ENCODE measurements at places on chromosomes 13 and 19.
A peak's percentile ranks its signal among the peaks of the same experiment; 100 is the strongest.

DNA sequence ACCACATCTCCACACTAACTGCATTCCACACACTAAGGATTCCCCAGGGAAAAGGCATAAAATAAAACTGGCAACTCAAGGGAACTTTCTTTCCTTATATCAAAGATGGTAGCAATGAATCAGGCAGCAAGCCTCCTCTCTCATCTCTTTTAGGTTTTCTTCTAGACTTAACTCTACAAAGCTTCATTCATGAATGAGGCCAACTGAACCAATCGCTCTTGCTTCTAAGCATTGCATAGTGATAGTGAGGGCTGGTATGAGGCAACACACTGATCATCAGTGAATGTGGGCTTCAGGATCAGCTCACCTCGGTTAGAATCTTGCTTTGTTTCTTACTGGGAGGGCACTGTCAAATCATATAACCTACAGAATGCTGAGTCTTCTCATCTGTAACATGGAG, 1090.7 kb upstream of the MIR17HG start:
- DNase-seq: no peak

DNA sequence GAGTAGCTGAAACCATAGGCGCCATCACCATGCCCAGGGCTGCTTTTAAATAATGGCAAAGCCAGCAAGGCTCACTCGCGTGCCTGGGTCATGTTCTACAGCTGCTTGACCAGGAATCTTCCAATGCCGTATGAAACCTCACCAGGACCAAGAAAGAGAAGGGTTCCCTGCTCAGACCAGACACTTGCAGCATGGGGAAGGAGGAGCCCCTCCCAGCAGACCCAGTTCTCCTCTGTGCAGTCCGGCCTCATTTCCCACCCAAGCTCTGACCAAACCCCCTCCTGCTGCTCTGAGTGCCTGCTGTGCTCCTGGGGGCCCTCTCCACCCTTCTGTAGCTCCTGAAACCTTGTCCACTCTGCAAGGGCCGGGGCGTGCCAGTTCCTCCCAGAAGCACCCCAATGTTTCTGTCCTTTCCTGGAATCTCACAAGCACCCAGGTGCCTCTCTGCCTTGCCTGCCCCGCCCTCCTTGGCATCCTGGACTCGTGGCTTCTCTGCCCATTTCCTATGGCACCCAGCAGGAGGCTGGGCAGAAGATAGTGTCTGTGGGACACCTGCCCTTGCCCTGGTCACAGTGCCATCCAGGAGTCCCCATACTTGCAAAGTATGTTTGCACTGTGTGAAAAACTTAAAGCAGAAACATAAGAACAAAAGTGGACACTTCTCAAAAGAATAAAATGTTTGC, 6.8 kb upstream of the SLC7A9 start:
- no peak for DNase-seq

GRCh38 chr13:37369616-37370015, 229.0 kb downstream of the POSTN start:
- DNase-seq: no peak

DNA sequence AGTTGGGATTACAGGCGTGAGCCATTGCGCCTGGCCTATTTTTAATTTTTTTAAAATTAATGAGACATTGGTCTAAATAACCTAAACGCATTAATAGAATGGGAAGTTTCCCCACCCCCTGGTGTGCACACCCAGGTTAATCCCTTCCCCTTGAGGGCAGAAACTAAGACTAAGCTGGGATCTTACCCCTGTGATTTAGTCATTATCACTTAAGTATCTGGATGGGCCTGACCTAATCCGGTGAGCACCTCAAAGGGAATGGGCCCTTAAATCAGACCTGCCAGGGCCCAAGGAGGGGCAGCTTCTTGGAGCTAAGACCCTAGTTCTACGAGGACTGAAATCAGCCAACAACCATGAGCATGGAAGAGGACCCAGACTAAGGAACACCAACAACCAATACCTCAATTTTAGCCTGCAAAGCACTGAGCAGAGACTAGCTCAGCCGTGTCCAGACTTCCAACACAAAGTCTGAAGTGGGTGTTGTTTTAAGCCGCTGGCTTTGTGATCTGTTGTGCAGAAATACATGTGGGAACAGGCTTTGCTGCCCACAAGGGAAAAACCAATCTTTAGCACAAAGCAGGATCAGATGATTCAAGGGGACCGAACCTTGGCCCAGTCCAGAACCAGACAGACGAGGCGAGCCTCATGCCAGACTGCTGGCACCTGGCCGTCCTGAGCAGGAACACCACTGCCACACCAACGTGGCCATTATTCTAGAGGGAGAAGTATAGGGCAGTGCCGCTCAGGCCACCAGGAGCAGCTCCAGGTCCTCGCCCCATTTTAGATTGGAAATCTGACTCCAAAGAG, 7.1 kb downstream of the UBE2S start:
- no peak for DNase-seq

GRCh38 chr19:1470305-1471009, 8.6 kb downstream of the C19orf25 start:
- peak; percentile 17 for DNase-seq

DNA sequence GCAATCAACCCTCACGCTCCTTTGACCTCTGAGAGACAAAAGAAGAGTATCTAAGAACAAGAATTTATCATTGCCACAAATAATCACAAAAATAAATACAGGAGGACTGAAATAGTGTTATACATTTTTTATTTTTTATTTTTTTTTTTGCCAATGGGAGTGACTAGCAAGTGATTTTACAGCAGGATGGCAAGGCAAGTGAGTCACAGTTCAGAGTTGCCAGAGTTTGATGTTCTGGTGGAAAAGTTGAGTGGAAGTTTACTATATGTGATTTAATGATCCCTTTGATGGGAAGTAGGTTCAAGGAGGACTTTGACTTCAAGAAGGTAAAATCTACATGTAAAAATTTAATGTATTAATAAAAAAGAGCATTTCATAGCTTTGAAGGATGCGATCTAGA, 2691.4 kb downstream of the PCDH9 start:
- no peak for DNase-seq

DNA sequence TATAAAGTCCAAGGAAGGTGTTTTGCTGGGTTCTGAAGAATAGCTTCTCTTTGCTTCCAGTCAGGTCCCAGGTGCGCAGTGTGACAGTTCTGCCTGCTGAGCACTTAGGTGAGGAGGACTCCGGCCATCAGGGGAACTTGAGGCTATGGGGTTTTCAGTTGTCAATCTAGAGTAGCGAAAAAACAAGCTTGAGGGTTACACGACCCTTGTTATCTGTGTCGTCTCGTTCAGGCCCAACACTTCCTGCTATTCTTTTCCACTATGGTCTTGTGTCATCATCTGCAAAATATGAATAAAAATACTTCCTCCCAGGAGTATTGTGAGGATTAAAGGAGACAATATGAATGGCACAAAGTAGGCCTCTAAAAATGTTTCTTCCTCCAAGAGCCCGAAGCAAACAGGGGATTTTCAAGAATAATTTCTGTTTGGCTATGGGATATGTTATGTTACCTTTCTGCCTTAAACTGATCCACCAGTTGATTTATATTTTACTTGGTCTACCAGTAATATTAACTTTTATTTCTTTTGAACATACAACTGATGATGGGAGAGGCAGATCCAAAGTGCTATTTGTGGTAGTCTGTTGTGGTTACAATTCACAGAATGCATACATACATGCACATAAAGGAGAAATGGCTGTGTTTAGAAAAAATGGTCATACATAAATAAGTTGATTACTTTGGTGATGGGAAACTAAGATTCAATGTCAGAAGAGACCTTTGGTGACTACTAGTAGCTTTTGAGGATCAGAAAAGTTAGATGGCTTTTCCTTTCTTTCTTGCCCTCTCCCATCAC, 40.5 kb upstream of the RCBTB2 start:
- DNase-seq: no peak

DNA sequence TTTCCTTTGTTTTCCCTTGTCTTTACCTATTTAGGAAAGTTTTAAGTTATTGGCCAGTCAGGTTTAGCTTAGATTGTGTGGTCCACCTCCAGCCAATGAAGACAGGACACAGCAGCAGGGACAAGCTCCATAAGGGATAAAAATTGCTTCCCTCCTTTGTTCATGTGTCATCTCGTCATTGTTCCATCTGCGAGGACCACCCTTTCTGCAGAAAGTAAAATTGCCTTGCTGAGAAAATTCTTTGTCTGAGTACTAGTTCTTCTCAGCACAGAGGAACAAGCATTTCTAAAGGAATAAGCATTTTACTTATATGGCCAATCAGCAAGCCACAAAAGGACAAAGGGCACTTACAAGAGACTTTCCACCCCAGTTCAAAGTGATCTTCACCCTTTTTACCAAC, 11.4 kb downstream of the ZNF560 start:
- DNase-seq: no peak

Data from inflammatory macrophage treated with lipopolysaccharide for 4 hours (primary cell).